Peyer's patch (tissue), 4 donors: ENCODE measurements at places on chromosomes 6 and 20. TPM values are rescaled to one million over a fixed set of nuclear protein-coding genes. Genes with fewer than 3 reads are reported as not detected.

GRCh38 chr6:48844696-48845095, 618.4 kb downstream of the MMUT start:
- no peak for DNase-seq

GRCh38 chr6:165774903-165775601, 112.0 kb upstream of the PDE10A start:
- DNase-seq, result no peak

The ARG1 gene
- not detected for total RNA-seq

The SMLR1 gene
- 15.6 TPM for total RNA-seq

- no peak for DNase-seq
Observed at GRCh38 chr6:85255661-85256060, 194.2 kb upstream of the NT5E start.

DNA sequence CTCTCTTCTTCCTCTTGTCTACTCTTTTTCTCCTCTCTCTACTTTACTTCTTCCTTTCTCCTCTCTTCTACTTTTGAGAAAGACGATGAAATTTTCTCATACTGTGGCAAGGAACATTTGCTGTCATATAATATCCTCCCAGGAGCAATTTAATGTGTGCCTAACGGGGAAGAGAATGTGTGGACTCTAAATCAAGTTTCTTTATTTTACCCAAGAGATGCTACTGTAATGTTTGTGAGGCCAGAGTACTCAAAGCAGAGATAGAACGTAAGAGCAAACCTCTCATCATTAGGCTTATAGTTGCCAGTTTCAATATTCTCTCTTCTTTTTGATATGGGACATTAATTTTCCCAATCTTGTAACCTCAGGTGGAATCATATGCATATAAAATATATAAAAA, 801.4 kb downstream of the BCKDHB start:
- DNase-seq, result no peak

The TFAP2C gene
- not detected for total RNA-seq
